ENCODE measurements at places on chromosomes 16 and 17. TPM values are rescaled to one million over a fixed set of nuclear protein-coding genes. Genes with fewer than 3 reads are reported as not detected.

DNA sequence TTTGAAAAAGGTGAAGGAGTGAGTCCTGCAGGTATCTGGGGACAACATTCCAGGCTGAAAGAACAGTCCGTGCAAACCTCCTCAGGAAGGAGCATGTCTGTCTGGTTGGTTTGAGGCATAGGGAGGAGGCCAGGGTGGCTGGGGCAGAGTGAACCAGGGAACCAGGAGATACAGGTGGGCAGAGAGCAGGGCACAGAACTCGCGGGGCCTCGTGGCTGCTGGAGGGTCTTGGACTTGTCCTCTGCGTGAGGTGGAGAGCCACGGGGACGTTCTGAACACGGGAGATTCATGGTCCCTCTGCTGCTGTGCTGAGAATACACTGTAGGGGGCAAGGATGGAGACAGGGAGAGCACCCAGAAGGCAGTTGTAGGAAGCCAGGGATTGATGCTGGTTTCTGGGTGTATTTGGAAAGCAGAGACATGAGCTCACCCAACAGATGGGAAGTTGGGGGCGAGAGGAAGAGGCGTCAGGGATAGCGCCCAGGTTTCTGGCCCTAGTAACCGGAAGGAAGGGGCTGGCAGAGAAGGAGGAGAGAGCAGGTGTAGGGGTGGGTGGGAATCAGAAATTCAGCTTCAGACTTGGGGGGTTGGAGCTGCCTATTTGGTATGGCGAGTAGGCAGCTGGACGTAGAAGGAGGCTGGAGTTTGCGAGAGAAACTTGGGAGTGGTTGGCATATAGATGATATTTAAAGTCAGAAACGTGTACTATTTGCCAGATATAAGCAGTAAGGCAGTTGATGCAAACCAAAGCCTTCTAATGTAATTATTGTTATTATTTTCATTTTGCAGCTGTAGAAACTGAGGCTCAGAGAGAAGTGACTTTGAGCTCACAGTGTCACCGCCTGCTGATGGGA lies at the start of gene CCL17:
TSS of gene CCL17 (plus strand) at position 803 of the 853 bp plus-strand sequence. CDS start 9,166 bp downstream, outside the sequence.
- DNase-seq = no peak

DNA sequence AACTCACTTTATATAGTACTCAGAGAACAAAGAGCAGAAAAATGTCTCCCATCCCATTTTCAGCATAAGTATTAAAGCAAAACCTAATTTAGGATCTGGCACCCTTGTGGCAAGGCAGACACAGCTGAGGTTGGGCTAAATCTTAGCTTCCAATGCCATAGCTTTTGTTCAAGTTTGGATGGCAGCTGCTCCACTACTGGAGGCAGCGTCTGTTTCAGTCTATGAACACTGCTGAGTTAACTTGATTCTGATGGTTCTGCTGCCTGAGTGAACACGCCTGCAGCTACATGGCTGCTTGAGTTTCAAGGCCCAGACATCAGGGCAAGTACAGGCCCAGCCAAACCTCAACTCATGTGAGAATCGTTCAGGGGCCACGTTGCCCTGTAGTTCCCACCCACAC lies 178.2 kb upstream of the RPH3AL start:
- no peak for DNase-seq

GRCh38 chr17:1343554-1343953 lies 56.5 kb downstream of the YWHAE start:
- no peak for DNase-seq

GRCh38 chr17:39277110-39277509 lies 51.4 kb upstream of the STAC2 start:
- no peak for DNase-seq

Gene SPNS3
- polyA plus RNA-seq = 2.4 TPM

Gene SPHK1
- 2.3 TPM for polyA plus RNA-seq

GRCh38 chr17:83200231-83200699 lies 120.9 kb downstream of the METRNL start:
- no peak for DNase-seq

GRCh38 chr16:87540072-87540896 lies 47.5 kb upstream of the ZCCHC14 start:
- DNase-seq = no peak

DNA sequence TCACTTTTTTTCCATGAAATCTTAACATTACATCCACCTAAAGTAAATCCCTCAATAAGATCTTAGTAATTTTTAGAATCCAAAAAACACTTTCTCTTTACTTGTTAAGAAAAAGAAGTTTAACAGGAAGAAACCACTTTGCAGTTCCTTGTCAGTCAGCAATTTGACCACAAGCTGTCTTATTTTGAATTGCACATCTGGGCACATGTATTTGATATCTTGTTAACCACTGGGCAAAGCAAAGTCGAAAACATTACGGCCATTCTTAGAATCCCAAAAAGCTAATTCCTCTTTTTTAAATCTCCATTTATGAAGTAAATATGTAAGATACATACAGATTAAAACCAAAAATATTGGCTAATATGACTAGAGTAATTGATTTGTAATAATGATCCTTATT lies 1.1 kb downstream of the ABCA10 start:
- DNase-seq = no peak

Gene GNGT2
- polyA plus RNA-seq = 1.1 TPM

Gene MARVELD3
- 12.9 TPM for polyA plus RNA-seq

DNA sequence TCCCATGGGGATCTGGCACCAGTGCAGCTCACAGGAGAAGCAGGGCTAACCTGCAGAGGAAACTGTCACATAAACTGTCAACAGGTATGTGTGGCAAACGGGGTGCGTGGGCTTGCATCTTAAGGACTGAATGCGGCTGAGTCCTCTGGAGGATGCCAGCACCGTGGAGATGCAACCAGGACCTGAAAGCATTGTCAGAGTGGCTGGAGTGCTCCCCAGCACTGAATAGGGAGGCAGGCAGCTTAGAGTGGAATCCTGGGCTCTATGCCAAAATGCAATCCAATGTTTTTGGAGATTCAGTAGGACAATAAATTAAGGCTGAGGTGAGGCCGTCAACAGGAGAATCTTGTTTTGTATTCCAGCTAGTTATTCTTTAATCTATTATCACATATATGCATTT lies 21.3 kb upstream of the SALL1 start:
- no peak for DNase-seq

DNA sequence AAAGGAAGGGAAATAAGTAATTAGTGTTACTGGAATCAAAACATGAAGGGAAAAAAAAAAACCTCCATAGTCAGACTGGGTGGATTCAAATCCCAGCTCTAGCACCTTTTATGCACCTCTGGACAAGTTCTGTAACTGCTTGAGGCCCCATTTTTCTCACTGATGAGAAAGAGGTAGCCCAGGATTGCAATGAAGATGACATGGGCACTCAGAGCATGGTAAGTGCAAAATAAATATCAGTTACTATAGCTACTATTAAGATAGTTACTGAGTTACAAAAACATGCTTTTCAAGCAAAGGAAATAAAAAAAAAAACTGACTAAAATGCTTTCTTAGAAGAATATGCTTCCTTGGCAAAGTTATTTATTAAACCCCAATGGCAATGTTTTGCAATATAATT lies 58.8 kb downstream of the CEP95 start:
- DNase-seq = no peak

Gene PERCC1
- polyA plus RNA-seq = not detected

GRCh38 chr16:84281074-84281473 lies 13.6 kb upstream of the WFDC1 start:
- no peak for DNase-seq

Gene HSPB9
- polyA plus RNA-seq = 0.14 TPM

Gene AOC3
- polyA plus RNA-seq = 5.3 TPM

Gene CCL5
- 1.4 TPM for polyA plus RNA-seq

DNA sequence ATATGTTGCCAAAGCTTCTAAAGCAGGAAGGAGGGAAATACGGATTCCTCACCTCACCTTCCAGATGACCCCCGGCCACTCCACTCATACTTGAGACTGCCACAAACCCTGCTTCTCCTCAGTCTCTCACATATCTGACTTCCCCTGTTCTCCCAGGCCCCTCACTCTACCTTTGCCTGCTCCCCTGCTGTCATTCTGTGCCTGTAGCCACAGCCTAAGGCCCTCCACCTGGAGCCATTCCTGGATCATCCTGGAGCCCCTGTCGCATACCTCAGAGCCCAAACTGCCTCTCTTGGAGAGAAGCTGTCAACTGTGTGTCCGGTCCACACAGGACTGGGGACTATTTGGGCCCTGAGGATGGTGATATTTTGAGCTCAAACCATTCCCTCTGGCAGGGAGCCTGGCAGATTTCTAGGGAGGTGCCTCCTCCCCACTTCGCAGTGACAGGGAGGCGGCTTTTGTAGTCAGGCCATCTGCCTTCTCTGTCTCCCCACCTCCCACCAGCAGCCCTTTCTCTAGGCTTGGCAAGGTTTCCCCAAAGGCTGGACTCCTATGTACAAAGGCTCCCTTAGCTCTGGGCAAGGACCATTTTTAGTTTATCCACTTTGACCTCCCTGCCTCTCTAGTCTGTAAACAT lies 2.3 kb upstream of the MED24 start:
- DNase-seq = no peak

Gene PIK3R5
- polyA plus RNA-seq = 1.1 TPM

Gene CA4
- 49.6 TPM for polyA plus RNA-seq

DNA sequence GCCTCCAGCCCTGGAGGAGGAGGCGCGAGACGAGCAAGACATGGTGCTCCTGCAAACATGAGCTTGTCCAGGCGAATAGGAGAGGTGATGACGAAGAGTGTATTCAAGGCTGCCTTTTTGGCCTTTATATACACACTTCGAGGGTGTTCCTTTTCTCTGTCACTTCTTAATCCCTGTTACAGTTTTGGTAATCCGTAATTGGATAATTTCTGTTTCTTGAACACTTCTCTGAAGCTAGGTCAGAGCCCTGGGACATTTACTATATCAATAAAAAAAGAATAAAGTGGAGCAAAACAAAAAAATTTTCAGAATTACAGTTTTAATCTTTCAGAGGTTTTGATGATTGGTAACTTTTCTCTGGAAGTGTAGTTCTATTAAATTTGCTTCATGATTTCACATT lies at the start of gene KRT24:
TSS of gene KRT24 (minus strand) at position 101 of the 400 bp plus-strand sequence. CDS start at position 42, 59 bp downstream.
- DNase-seq = no peak

- DNase-seq = no peak
These were observed 3.0 kb downstream of the ALKBH5 start for GRCh38 chr17:18186627-18186982.

DNA sequence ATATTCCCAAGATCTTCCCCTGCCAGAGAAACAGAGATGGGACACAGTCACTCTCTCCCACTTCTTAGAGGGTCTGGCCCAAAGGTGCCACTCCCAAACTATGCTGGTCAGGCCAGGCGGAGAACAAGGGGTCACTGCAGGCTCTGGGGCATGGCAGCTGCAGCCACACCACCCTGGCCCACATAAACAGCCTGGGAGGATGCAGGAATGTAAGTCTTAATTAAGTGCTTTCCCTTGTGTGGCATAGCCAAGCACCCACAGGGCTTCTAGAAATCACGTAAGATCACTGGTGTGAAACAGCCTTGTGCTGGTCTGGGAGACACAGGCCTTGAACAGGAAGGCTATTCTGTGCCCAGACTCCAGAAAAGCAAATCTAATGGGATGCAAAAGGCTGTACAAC lies 31.5 kb downstream of the ABCC12 start:
- DNase-seq = no peak

DNA sequence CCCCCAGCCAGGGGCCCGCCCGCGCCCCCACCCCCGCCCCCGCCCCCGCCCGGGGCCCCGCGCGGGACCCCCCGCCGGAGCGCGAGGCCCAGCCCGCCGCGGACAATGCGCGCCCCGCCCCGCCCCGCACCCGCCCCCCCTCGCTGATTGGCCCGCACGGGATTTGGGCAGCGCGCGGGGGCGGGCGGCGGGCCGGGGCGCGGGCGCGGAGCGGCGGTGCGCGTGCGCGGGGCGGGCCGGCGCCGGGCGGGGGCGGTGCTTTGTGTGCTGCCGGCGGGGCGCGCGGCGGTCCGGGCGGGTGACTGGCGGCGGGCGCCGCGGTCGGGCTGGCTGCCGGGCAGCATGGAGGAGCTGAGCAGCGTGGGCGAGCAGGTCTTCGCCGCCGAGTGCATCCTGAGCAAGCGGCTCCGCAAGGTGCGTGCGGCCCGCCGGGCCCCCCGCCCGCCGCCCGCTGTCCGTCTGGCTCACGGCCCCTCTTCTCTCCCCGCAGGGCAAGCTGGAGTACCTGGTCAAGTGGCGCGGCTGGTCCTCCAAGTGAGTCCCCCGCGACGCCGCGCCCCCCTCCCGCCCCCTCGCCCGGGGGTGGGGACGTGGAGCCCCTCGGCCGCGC lies at the start of gene CBX2:
TSS of gene CBX2 (plus strand) at position 255 of the 610 bp plus-strand sequence. CDS start at position 343, 88 bp downstream.
- DNase-seq = no peak

DNA sequence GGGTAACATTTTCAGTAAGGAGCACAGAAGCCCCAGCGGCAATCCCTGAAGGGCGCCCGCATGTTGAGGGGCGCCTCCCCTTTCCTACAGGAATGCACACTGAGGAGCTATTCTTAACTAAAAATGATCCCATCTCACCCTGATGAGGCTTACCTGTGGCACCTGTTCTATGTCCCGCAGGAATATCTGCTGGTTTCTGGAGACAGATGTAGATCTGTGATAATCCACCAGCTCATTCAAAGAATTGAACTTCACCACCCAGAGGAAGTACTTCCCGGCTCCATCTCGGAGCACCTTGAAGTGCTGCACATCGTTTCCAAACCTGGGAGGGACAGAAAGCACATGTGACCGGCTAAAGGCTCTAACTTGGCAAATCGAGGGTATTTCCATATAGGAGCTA lies 32.3 kb upstream of the SLC25A19 start:
- DNase-seq = no peak

- no peak for DNase-seq
These were observed 3.9 kb downstream of the DLG4 start for GRCh38 chr17:7215652-7216180.

DNA sequence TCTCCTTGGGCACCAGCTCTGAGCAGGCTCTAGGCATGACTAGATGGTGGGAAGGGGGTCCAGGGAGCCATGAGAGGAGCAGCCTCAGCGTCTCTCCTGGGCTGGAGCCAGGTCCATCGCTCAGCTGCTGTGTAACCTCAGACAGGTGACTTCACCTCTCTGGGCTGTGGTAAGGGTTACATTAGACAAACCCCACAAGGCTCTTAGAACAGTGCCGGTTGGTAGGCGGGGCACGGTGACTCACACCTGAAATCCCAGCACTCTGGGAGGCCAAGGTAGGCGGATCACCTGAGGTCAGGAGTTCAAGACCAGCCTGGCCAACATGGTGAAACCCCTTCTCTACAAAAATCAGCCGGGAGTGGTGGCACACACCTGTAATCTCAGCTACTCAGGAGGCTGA lies 18.1 kb upstream of the NPTX1 start:
- no peak for DNase-seq

Gene GAS7
- 16.6 TPM for polyA plus RNA-seq

Gene DNAJA2
- 93.4 TPM for polyA plus RNA-seq

GRCh38 chr16:3646348-3646920 lies 8.1 kb upstream of the DNASE1 start:
- DNase-seq = no peak

Data from right renal cortex interstitium (tissue), 3 donors.